Tibial artery (tissue), 4 donors: ENCODE measurements at places on chromosomes 13 and 19.
A peak's percentile ranks its signal among the peaks of the same experiment; 100 is the strongest.

DNA sequence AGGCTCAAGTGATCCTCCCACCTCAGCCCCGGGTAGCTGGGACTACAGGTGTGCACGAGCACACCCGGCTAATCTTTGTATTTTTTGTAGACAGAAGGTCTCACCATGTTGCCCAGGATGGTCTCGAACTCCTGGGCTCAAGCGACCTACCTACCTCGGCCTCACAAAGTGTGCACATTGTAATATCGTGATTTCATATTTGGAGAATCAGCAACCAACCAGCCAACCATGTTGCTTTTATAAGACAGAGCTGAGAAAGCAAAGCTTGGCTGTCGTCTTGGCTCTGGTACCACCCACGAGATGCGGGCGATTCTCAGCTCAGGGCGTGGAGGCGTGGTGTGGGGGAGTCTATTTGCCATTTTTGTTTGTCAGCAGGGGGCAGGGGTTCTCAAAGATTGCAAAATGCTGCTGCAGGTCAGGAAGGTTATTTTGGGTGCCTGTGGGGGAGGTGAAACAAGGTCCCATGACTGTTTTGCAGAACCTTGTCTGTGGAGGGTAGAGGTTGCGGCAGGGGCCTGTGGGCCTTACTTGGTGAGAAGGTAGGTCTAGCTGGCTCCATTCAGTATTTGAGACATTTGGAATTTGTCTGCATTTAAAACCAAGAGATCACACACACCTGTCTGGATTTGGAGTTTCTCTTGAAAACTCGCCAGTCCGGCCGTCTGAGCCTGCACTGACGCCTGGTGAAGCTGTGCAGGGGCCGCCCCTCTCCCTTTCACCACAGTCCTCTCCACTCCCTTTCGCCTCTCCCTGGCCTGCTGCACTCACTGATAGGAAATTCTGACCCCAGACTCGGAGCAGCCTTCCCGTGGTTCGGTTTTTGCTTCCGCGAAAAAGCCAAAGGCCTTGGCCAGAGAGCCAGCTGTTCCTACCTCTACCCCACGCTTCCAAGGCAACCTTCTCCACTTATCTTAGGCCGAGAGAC, 15.4 kb downstream of the TNFAIP8L1 start:
- no peak overlapping the region for H3K4me3 ChIP-seq
- H3K27me3 ChIP-seq = no peaks in the 10 kb centered on the region
- no peak overlapping the region for H3K27ac ChIP-seq
- no peaks in the 10 kb centered on the region for H3K4me1 ChIP-seq
- peaks cover 65% of the 10 kb centered on the region for H3K36me3 ChIP-seq

DNA sequence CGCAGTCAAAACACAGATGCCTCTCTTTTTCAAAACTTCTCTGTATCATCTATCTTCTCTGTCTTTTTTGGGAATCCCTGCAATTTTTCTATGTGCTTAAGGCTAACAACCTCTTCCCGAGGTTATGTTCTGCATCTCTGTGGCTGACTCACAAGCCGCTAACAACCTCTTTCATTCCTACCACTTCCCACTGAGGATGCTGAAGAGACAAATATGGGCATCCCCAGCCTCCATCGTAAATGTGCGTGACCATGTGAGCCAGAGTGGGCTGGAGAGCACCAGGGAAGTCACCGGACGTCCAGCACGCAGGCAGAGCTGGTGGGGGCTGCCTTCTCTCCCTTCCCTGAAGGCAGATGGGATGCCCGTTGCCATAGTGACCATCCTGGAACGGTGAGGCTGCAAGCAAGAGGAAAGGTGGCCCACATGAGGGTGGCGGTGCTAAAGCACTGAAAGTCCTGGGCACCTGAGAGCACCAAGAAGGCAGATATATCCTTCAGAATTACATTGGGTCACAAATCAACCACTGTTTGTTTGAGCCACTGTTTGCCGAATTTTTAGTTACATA, 122.8 kb downstream of the SHISA2 start:
- H3K4me3 ChIP-seq = no peak overlapping the region
- no peaks in the 10 kb centered on the region for H3K4me1 ChIP-seq
- no peak for DNase-seq
- H3K27ac ChIP-seq = no peak overlapping the region
- H3K27me3 ChIP-seq = peaks cover 4% of the 10 kb centered on the region

GRCh38 chr13:40189426-40189825, 477.0 kb downstream of the FOXO1 start:
- H3K27me3 ChIP-seq = no peaks in the 10 kb centered on the region
- no peak for DNase-seq
- peak overlapping the region; percentile 83 for H3K27ac ChIP-seq
- no peak overlapping the region for H3K4me3 ChIP-seq
- H3K36me3 ChIP-seq = no peaks in the 10 kb centered on the region
- no peaks in the 10 kb centered on the region for H3K4me1 ChIP-seq

- no peak overlapping the region for H3K4me3 ChIP-seq
- H3K27me3 ChIP-seq = no peaks in the 10 kb centered on the region
- no peak overlapping the region for H3K27ac ChIP-seq
- no peak for DNase-seq
Measured at GRCh38 chr13:107217251-107217650, 649.3 kb upstream of the ARGLU1 start.

DNA sequence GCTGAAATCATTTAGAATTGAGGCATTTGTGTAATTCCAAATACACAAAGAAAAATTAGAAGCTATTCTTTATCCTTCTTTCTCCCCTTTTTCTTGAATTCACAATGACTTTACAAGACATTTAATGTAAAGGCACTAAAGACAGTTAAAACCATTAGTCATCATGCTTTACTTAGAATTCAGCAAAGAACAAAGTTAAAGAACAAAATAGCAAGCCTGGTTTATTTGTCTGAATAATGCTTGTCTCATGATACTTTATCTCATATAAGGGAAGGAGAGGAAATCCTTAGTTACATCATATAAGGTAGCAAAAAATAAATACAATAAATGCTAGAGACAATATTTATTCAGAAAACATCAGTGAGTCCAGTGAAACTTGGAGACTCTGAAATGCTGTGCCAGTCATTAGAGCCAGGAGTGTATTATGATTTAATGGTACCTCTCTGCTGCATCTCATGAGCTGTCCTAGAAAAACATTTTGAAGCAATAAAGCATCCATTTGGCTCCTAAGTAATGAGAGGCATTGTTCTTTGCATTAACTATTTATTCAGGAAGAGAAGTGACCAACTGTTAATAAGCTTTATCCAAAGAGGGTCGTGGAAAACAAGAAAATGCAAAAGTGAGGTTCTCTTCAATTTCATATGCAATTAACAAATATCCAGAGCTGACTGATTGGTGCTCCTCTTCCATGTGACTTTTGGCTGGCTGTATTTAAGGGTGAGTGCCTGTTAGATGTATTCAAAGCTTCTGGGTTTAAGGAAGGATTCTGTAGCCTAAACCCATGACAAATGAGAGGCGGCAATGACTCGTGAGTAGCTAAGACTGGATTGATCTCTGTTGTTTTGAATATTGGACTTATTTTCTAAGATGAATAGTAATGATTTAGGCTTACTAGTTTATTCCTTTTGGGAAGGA, 105.0 kb downstream of the DGKH start:
- H3K4me1 ChIP-seq = no peaks in the 10 kb centered on the region
- H3K4me3 ChIP-seq = no peak overlapping the region
- H3K27me3 ChIP-seq = no peaks in the 10 kb centered on the region
- peaks cover 16% of the 10 kb centered on the region for H3K36me3 ChIP-seq
- no peak for DNase-seq

- no peaks in the 10 kb centered on the region for H3K27me3 ChIP-seq
- peaks cover 74% of the 10 kb centered on the region for H3K36me3 ChIP-seq
- no peak for DNase-seq
- no peak overlapping the region for H3K4me3 ChIP-seq
- H3K4me1 ChIP-seq = peaks cover 16% of the 10 kb centered on the region
- no peak overlapping the region for H3K27ac ChIP-seq
Measured at GRCh38 chr19:35940839-35941238, 4.7 kb downstream of the LRFN3 start.

- no peak overlapping the region for H3K27ac ChIP-seq
- H3K36me3 ChIP-seq = peaks cover 5% of the 10 kb centered on the region
- no peaks in the 10 kb centered on the region for H3K4me1 ChIP-seq
Measured at GRCh38 chr13:42056583-42056982, 8.1 kb downstream of the DGKH start.

DNA sequence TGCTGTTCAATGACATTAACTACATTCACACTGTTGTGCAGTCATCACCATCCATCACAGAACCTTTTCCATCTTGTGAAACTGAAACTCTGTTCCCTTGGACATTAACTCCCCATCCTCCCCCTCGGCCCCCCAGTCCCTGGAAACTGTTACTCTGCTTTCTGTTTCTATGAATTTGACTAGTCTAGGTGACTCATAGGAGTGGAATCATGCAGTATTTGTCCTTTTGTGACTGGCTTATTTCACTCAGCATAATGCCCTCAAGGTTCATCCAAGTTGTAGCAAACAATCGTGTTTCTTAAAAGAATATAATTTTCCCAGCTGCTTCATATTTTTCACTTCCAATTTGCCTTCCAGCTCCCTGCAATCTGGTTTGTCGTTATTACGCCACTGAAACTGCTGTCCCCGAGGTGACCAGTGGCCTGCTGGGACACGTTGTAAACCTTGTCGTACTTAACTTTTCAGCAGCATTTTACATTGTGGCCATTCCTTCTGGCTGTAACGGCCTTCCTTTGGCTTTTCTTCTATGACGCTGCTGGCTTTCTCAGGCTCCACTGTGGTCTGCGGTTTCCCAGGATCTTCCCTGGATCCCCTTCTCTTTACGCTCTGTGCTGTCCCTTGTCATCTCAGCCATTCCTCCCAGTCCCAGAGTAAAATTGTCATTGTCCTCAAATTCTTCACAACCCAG, 74.0 kb downstream of the DHRS12 start:
- peak overlapping the region; percentile 90 for H3K27ac ChIP-seq
- DNase-seq = peak; percentile 80
- no peaks in the 10 kb centered on the region for H3K4me1 ChIP-seq
- H3K4me3 ChIP-seq = peak overlapping the region; percentile 12
- no peaks in the 10 kb centered on the region for H3K36me3 ChIP-seq
- no peaks in the 10 kb centered on the region for H3K27me3 ChIP-seq

- H3K36me3 ChIP-seq = peaks cover 30% of the 10 kb centered on the region
- no peak overlapping the region for H3K27ac ChIP-seq
- DNase-seq = no peak
- no peak overlapping the region for H3K4me3 ChIP-seq
- H3K27me3 ChIP-seq = no peaks in the 10 kb centered on the region
Measured at GRCh38 chr19:9580728-9581127, 3.6 kb downstream of the ZNF121 start.
